ENCODE measurements at places on chromosomes 16 and 17.

DNA sequence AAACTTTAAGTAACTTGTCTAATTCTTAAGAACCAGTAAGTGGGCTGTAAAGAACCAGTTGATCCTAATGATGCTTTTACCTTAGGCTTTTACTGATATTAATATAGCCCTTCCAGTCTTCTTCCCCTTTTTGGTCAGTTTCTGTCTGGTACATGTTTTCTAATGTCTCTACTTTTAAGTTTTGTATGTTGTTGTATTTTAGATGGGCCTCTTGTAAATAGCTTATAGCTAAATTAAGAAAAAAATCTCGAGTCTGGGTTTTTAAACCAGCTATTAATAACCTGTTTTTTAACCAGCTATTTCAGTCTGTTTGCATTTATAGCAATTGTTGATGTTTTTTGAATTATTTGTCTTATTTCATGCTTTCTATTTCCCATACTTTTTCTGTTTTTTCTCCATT is 79.0 kb downstream of the PITPNC1 start:
- DNase-seq: no peak

GRCh38 chr17:72244494-72244893 is 123.7 kb downstream of the SOX9 start:
- DNase-seq: no peak

- DNase-seq: peak; percentile 34
These were observed 2.1 kb downstream of the CASKIN1 start for GRCh38 chr16:2194166-2194834.

DNA sequence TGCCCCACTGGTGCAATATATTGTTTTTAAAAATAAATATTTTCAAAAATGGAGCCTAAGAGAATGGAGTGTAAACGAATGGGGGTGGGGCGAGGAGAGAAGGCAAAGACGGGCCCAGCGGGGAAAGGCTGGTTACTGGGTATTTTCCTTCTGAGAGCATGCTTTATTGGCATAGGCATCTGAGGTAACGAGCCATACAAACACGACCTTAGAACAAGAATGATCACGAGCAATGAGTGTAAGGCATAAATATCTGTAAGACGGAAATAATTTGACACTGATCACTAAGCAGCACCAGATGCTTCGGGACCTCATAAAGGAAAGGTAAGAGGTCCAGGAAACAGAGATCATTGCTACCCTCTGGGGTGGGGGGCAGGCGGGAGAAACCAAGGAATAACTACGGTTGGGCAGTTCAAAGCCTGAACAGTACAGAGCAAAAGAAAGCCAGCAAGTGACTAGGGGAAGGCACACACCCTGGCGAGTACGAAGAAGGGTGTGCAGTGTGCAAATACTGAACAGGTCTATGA is 959 bp downstream of the SSH2 start:
- DNase-seq: no peak

DNA sequence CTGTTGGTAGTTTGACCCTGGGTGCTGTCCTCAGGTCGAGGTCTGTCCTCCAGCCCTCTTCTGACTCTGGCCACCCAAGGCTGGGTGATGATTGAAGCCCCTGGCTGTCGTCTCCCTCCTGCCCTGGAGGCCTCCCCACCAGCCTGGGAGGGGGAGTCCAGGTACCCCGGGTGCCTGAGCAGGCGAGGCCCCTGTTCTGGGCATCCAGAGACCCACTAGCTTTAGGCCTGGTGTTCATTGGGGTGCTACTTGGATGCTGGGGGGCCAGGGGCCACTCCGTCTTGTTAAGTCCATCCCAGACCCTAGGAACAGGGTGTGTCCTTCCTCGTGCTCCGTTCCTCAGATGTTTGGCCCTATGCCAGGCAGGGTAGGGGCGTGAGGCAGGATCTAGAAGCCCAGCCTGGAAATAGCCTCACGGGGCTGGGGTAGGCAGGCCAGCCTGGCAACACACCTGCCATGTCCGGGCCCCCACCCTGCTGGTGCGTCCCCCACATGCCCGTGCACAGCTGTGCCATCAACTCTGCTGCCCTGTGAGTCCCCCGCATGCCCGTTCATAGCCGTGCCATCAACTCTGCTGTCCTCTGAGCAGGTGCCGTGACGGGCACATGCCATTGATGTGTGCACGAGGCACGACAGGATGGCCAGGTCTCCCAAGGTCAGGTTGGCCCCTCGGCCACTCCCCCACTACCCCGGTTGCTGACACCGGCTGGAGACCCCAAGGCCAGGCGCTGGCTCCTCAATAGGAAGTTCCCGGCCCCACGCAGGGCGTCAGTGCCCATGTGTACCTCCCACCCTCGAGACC is 36.9 kb downstream of the GINS2 start:
- DNase-seq: no peak

DNA sequence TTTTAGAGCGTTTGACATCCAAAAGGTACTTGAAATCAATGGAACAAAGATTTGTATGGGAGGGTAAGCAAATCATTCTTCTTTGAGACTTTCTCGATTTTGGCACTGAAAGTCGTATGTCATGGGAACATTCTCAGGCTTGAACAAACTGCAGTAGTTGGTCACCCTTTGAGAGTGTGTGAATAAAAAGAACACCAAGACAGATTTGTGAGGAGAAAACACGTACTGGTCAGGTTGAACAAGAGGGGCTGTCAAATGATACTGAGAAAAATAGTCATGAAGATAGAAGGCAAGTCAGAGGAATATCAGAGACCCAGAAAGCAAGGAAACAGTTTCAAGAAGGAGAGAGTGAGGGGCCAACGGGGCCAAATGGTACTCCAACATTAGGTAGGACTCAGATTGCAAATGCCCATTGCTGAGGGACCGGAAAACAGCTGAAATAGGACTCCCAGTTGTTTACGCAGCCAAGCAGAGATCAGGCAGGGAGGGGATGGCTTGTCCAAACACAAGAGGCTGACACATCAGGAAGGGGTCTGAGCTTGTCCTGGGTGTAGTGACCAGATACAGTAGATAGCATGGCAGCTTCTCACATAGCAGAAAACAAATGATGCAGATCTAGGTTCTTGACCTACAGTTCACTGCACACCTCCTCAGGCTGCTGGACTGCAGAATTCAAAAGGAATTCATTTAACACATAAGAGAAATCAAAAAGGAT is 74.5 kb upstream of the MYOCD start:
- no peak for DNase-seq

DNA sequence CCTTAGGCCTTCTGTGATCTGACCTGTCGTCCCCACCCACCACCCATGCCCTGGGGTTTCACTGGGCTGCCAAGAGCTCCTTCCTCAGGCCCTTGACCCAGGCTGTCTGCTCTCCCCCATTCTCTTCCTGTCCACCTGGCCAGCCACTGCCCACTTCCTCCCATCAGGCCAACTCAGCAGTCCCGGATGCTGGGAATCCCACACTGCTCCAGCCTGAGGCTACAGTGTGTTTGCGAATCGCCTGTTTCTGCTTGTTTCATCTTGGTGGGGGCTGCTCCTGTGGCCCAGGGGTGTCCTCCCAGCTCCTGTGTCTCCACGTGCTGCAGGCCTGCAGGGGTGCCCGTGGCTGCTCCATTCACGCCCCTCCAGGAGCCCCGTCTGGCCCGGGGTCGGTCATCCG is 839 bp upstream of the METRN start:
- DNase-seq: no peak

DNA sequence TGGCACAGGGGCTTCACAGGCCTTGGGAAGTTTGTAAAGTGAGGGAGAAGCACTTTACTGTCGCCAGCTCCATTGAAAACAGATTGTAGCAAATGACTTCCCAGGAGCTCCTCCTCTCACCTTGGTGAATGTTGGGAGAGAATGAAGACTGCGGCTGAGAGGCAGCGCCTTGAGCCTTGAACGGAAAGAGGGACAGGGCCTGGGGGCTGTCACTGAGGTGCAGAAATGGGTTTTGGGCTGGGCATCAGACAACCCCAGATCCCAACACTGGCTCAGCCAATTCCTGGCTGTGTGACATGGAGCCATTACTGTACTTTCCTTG is 603 bp upstream of the MRTFB start:
- no peak for DNase-seq

DNA sequence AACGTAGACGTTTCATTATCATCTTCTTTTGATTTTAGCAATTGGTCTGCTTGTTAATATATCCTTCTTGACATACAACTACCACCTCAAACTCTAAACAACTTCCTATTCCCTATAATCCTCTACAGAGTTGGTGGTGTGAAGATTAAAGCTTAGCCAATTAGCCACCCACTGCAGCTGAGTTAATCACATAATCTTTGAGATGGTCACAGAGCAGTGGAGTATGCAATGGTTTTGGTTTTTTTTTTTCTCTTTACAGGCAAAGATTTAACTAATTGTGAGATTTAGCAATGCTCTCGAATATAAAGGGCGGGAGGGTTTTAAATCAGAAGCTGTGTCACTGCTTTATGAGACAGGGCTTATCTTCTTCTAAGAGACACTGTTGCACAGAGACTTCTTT is 37.0 kb downstream of the STX8 start:
- DNase-seq: no peak

- no peak for DNase-seq
These were observed 36.0 kb upstream of the PVALEF start for GRCh38 chr17:81129289-81129688.

- no peak for DNase-seq
These were observed 86.8 kb downstream of the USP32 start for GRCh38 chr17:60305141-60305540.

- DNase-seq: no peak
These were observed 100.2 kb downstream of the RMI2 start for GRCh38 chr16:11445486-11445885.
